Inflammatory macrophage (primary cell): ENCODE measurements at places on chromosomes 4 and X.

DNA sequence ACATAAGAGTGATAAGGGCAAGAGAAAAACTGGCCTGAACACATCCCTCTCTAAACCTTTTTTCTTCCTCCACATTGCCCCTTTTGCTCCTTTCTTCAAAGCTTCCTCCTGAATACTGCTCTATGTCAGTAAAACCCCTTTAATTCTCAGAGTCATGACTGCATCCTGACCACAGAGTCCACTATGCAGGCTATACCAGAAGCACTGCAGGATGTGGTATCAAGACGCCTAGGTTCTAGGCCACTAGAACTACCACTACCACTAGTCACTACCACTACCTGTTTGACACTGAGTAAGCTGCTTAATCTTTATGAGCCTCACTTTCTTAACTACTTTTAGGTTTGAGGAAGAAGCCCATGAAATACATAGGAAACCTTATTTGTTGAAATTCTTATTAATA lies 38.7 kb downstream of the ARHGEF9 start:
- DNase-seq = no peak

- DNase-seq = no peak
Observed at GRCh38 chr4:189081826-189082225, 858.8 kb upstream of the FRG1 start.

DNA sequence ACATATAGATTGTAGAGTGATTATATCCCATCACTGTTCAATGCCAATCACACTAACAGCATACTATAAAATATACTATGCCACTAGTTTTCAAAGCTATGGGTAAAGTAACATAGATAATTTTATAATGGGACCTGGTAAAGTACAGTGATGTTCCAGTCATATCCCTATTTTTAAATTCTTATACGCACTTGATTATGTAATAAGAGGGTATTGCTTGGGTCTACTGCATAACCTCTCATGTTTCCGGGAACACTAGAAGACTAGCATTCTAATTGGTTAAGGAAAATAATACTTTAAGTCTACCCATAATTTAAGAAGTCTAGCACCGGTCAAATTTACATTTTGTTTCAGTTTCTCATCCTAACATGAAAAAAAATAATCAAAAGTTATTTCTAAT lies 275.1 kb downstream of the CHIC1 start:
- DNase-seq = no peak

DNA sequence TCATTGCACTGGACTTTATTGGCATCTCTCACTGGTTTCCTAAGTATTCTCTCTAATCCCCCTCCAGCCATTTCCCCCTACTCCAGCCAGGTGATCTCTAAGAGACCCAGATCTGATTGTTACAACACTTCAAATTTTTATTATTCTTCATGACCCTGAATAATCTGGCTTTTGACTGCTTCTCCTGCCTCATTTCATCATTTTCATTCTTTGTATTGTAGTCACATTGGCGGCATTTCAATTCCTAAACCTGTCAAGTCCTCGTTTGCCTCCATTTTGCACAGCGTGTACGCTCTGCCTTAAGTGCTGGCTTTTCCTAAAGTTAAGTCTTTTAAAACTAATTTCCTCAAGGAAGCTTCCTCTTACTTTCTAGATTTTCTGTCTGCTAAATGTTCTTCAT lies 31.6 kb downstream of the UBE2K start:
- no peak for DNase-seq

DNA sequence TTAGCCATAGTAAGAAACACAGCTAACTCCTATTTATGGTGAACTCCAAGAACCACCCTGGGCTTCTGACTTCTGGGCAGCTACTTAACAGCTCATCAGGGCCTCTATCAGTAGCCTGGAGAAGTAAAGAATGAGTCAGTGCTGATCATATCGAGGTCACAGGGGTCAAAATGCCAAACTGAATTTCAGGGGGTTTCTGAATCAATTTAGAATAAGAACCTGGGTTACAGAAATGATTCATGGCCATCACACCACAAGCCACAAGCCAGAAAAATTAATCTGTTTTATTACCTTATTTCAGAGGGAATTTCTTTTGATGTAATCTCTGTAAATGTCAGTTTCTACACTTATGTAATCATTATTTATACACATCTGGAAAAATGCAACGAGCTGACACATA lies 64.4 kb downstream of the CHST7 start:
- peak; percentile 16 for DNase-seq

DNA sequence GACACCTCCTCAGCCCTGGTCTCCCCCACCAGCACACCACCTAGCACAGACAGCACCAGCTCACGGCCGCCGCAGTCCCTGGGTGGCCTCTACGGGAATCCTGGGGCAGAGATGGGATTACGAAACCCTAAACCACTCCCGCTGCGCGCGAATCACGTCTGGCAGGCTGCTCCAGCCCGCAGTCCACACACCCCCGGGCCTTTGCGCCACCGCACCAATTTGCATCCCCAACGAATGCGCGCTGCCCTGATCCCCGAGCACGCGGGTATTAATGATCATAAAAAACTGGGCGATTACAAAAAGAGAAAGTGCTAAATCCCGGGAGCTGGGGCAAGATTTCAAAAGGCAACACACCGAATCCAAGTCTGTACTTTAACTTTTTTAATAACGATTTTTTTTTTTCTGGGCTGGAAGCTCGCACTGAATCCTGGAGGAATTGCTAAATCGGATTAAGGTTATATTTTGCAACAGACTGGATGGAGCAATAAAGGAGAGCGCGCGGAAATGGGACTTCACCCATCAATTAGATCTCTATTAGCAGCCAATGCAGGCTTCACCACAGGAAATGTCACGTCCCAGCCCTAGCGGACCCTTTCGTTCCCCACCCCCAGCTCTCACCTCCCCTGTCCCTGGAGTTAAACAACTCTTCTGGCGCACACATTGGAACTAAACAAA lies 69.8 kb upstream of the TMEM33 start:
- DNase-seq = no peak

DNA sequence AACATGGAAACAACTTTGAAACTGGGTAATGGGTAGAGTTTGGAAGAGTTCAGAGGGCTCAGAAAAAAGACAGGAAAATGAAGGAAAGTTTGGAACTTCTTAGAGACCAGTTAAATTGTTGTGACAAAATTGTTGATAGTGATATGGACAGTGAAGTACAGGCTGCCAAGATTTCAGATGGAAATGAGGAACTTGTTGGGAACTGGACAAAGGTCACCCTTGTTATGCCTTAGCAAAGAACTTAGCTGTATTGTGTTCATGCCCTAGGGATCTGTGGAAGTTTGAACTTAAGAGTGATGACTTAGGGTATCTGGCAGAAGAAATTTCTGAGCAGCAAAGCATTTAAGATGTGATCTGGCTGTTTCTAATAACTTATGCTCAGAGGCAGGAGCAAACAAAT lies 5.1 kb upstream of the ARL13A start:
- DNase-seq = no peak

- DNase-seq = peak; percentile 38
Observed at GRCh38 chr4:52982255-52982945, 120.3 kb downstream of the RASL11B start.

GRCh38 chr4:25835384-25835783 lies 27.4 kb downstream of the SEL1L3 start:
- DNase-seq = no peak

DNA sequence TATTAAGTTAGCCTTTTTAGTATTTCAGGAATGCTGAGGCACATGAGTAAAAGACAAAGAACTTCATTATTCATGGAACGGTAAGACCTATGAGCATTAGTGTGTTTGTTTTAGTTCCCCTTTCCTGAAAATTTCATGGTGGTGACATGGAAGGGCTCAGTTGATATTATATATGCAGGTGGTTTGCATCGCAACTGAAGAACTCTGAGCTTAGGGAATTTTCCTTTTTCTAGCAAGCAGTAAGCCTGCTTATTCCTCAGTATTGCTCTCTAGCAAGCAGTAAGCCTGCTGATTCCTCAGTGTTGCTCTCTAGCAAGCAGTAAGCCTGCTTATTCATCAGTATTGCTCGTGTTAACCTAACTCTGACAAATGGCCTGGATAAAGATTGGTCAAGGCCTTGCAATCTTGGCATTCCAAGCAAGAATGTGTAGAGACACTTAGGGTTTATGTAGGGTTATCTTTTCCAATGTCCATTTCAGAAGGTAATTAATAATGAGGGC lies 37.7 kb upstream of the MAGEB18 start:
- no peak for DNase-seq

GRCh38 chr4:181204109-181204508 lies 1039.1 kb upstream of the TENM3 start:
- DNase-seq = no peak

DNA sequence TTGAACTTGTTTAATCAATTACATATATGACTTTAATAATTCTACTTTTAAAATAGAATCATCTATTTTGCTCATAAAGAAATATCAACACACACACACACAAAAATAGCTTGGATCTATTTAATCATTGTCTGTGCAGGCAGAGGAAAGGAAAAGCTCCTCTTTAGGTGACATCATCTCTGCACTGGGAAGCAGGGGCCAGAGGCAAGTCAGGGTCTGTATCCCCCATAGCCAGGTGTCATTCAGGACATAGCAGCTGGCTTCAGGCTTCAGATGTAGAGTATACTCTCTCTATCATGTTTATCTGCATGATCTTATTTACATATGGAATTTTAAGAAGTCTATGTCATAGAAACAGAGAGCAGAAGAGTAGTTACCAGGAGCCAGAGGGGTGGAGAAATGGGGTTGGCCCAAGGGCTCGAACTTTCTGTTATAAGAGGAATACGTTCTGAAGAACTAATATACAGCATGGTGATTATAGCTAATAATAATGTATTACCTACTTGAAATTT lies 110.4 kb upstream of the LDB2 start:
- no peak for DNase-seq

DNA sequence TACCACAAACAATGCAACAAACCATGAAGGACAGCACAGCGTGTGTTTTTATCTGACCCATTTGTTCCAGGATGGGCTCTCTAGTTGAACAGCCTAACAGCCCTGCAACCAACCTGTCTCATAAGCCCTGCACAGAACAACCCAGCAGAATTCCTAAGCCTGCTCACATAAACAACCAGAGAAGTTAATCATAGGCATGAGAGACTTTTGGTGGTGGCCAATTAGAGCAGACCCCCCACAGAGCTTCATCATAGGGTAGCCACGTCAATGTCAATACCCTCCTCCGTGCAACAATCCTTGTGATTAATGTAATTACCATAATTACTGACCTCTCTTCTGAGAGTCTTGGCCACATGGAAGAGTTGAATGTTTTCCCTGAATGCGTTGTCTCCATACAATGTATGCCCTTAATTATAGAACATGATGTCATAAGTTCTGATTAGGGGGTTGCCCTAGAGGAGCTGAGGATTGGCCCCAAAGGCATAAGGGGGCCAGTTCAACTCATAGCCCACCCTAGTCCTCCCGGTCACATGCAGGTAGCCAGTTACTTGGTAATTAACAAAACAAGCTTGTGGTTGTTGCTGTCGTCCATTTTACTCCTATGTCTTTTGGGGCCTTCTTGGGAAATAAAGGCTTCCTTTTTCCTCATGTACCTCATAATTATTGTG lies 92.7 kb downstream of the SYNPO2 start:
- no peak for DNase-seq

DNA sequence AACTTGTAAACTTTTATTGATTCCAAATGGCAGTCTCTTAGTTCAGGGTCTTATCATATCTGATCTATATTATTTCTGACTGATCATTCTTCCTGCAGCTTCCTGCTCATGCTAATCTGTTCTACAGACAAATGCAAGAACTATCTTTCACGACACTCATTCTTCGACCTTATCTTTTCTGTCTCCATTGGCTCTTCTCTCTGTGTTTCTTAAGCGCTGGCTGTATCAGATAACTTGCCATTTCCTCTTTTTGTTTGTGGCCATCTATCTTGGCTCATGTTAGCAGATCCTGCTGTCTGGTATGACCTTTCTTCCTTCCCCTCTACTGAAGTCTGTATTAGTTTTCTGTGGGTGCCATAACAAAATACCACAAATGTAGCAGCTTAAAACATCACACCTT lies 230.5 kb upstream of the PUDP start:
- no peak for DNase-seq

GRCh38 chr4:42480717-42481116 lies 83.4 kb downstream of the SHISA3 start:
- DNase-seq = no peak

- no peak for DNase-seq
Observed at GRCh38 chr4:37661772-37662171, 24.4 kb downstream of the RELL1 start.

- DNase-seq = peak; percentile 40
Observed at GRCh38 chr4:57090079-57090478, 20.1 kb downstream of the IGFBP7 start.

- DNase-seq = peak; percentile 3
Observed at GRCh38 chr4:101419336-101420135, 72.2 kb upstream of the PPP3CA start.

GRCh38 chrX:100479329-100479728 lies 69.3 kb upstream of the PCDH19 start:
- no peak for DNase-seq

DNA sequence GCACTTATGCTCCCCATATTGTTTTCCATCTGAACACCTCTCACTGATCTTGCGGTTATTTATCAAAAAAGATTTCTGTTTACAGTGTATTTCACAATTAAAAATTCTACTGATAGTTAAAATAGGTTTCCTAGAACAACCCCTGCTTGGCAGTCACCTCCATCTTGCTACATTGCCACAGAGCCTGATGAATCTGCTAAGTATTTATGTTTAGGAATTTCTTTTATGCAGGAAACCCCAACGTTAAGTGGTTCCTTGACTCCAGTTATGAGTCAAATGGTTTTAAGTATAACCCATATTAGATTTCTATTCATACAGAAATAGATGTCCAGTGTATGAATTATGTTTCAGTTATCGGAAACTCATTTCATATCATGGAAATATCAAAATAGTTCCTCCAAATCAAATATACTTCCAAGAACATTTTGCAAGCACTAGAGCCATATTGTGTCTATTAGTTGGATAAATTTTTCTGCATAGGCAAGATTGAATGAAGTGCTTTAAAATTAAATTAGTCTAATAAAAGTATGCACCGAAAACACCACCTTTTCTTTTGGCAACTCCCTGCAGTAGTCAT lies 20.6 kb downstream of the GALNT7 start:
- DNase-seq = no peak

DNA sequence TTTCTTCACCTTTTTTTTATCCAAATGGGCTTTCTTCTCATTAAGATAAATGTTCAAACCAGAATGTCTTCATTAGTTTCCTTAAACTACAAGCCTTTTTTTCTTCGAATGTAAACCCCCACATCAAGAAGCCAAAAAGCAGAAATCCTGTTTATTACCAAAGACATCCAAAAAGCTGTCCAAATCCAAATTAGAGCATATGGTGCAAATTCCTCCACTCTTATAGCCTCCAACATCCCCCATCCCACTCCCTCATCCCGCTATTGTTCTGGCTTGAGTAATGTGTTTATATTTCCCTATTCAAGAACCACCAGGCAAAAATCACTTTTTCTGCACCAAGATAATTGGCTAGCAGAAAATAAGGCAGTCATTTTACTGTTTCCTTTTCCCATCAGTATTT lies 315.1 kb upstream of the ADGRL3 start:
- DNase-seq = no peak

- DNase-seq = no peak
Observed at GRCh38 chr4:81152839-81153713, 61.9 kb downstream of the PRKG2 start.

DNA sequence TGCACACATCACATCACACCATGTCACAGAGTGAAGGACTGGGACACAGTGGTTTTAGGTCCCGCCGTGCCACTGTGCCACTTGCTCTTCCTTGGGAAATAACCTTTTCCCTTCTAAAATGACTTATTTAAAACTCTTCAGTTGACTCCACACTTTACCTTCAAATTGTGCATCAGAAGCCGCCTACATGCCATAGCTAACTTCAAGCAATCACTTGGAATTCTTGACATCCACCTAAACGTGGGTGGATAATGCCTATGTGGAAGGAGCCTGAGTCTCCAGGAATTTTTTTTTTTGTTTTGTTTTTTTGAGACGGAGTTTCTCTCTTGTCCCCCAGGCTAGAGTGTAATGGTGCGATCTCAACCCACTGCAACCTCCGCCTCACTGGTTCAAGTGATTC lies 777.4 kb upstream of the TENM3 start:
- no peak for DNase-seq
